Vagina (tissue), 2 donors: ENCODE measurements at places on chromosomes 3 and 15. TPM values are rescaled to one million over a fixed set of nuclear protein-coding genes. Genes with fewer than 3 reads are reported as not detected.

GRCh38 chr3:66863205-66864111, 134.6 kb upstream of the KBTBD8 start:
- no peaks in the 10 kb centered on the region for H3K4me1 ChIP-seq
- no peak overlapping the region for H3K27ac ChIP-seq
- no peak for DNase-seq
- H3K4me3 ChIP-seq, result no peak overlapping the region
- H3K27me3 ChIP-seq, result no peaks in the 10 kb centered on the region

The ACP3 gene
- total RNA-seq, result 12.3 TPM

DNA sequence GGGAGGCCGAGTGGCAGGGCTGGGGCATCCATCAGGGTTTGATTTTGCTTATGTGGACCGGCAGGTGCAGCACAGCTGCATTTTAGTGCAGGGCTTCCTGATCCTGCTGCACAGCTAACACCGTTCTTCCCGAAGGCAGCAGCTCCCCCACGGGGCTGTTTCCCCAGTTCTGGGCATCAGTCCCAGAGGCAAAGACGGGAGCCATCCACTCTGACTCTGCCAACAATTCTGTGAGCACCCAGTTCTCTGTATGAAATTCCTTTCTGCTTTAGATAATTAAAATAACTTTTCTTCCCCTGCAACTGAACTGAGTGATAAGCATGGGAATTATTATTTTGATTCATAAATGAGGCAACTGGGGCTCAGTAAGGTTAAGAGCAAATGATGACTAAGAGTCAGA, 262.9 kb upstream of the ATP10A start:
- no peak overlapping the region for H3K27ac ChIP-seq
- no peaks in the 10 kb centered on the region for H3K4me1 ChIP-seq
- no peaks in the 10 kb centered on the region for H3K36me3 ChIP-seq
- no peak overlapping the region for H3K4me3 ChIP-seq

DNA sequence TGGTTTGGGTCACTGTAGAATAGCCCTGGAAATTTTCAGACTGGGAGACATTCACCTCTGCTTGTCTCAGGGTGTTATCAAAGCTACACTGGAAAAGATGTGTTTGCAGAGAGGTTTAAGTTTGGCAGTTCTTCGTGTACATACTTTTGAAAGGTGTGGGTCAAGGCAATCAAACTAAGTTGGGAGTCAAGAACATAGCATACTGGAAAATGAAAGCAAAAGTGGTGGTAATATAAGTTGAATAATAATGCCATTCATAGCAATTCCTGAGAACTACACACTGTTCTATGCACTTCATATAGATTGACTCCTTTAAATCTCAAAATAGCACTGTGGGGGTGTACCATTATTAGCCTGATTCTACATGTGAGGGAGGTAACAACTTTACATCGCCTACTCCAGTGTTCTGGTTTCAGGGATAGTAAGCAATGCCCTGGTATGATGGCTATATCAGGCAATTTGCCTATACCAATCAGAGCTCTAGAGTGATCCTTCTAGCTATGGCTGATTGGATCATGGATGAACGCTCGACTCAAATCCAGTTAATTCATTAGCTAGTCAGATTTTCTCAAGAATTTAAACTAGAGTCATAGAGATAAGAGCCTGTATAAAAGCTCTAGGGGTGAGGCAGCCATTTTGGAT, 44.6 kb upstream of the RASGRP1 start:
- H3K27me3 ChIP-seq, result no peaks in the 10 kb centered on the region
- no peak overlapping the region for H3K27ac ChIP-seq
- H3K4me1 ChIP-seq, result no peaks in the 10 kb centered on the region

DNA sequence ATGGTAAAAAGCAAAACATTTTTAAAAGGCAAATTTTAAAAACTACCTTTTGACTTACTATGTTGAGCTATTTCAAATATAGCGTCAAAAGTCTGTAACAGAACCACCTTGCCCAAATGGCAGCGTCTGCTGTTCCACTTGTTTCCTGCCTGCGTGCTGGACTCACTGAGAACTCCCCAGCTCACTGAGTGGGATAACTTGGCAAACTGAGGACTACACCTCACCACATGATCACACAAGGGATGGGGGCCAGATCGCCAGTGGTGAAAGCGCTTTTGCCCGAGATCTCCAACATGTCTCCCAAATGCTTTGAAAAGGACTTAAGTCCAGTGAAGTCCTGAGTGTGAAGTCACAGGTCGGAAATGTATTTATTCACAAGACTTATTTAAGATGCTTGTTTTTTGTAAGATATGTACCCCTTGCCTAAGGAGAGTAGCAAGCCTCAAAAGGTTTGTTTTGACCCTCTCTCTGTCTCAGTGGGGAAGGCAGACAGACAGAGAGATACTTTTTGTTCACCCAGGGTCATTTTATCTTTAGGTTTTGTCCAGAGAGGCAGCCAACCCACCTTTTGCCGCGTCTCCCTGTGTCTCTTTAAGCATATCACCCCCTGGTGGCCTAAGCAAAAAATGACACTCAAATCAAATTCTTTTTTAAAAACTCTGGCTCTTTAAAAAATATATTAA, 192.6 kb downstream of the PDZRN3 start:
- H3K4me3 ChIP-seq, result no peak overlapping the region
- H3K36me3 ChIP-seq, result no peaks in the 10 kb centered on the region
- no peaks in the 10 kb centered on the region for H3K27me3 ChIP-seq
- H3K4me1 ChIP-seq, result peaks cover 53% of the 10 kb centered on the region
- peak; percentile 85 for DNase-seq

The CNOT10 gene
- total RNA-seq, result 28.7 TPM

GRCh38 chr3:141795276-141795675, 32.1 kb downstream of the GRK7 start:
- peaks cover 31% of the 10 kb centered on the region for H3K4me1 ChIP-seq
- peak overlapping the region; percentile 90 for H3K27ac ChIP-seq
- no peak for DNase-seq
- H3K36me3 ChIP-seq, result no peaks in the 10 kb centered on the region
- H3K4me3 ChIP-seq, result no peak overlapping the region
- H3K27me3 ChIP-seq, result no peaks in the 10 kb centered on the region
